ENCODE measurements at places on chromosomes 2 and 18. TPM values are rescaled to one million over a fixed set of nuclear protein-coding genes. Genes with fewer than 3 reads are reported as not detected.

Gene FEV
- not detected for total RNA-seq

Gene RAX
- not detected for total RNA-seq

DNA sequence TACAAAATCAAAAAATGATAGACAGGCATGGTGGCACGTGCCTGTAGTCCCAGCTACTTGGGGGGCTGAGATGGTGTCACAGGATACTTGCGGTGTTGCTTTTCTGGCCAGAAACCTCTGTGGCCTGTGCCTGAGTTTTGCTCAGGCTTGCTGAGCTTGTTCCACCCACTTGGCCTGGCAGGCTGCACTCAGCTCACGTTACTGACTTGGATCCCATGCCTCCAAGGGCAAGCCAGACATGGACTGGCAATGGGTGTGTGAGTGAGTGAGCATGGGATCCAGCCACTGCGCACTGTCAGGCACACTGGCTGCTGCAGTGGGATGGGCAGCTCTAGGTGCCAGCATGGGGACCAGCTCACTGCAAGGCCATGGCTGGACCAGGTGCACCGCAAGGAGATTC, 67.9 kb downstream of the NCAPH start:
- no peak for DNase-seq

- DNase-seq = no peak
Observed at GRCh38 chr2:159088906-159089305, 120.5 kb downstream of the TANC1 start.

GRCh38 chr2:132789066-132789465, 119.1 kb upstream of the LYPD1 start:
- no peak for DNase-seq

DNA sequence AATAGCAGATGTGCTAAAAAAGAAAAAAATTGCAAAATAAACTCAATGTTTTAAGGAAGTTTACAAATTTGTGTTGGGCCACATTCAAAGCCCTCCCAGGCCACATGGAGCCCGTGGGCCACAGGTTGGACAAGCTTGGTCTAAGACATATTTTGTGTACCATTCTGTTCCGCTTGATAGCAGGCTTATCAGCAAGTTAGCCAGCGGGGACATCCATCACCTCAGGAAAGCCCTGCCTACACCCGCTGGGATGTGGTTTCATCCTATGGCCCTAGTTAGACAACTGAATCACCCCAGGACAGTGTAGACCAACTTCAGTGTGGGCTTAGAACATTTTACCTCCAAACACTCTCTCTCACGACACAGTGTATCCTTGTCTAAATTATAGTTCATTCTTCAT, 32.6 kb downstream of the CD8B2 start:
- DNase-seq = no peak

- no peak for DNase-seq
Observed at GRCh38 chr2:129765326-129765677, 214.2 kb upstream of the RAB6C start.
